Germinal center (tissue), 1 donor: ENCODE measurements at places on chromosomes 7 and 10.

DNA sequence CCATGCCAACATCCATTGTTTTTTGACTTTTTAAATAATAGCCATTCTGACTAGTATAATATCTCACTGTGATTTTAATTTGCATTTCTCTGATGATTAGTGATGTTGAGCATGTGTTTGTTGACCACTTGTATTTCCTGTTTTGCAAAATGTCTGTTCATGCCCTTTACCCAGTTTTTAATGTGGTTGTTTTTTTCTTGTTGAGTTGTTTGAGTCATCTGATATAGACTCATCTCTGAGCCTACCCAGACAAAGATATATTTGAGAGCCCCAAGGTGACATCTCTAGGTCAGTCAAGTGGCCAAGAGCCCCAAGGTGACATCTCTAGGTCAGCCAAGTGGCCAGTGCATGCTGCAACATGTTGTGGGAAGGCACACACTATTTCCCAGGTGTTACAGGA is 224.7 kb downstream of the HECW1 start:
- DNase-seq = no peak

DNA sequence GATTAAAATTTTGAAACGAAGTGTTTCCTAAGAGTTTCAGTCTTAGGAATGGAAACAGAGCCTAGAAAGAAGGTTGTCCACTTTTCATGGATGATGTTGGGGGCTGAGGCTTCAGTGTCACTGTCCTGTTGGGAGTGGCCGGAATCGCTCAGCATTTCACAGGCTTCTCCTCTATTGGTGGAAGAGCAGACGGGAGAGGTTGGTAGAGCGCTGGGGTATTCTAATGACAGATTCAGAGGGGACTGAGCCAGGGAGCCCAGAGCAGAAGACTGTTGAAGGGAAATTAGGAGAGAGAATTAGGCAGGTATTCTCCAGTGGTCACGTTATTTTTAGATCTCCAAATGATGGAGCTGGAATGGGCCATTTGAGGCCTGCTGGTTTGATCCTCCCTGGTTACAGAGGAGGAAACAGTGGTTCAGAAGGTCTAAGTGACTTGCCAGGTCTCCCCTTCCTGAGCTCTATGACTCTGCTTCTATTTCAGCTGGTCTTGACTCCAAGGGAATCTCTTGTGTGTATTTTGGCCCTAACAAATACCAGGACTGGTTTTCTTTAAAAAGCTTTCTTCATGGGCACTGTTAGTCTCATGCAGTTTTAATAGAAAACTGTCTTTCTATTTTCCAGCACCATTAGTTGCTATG is 35.7 kb upstream of the EEPD1 start:
- DNase-seq = no peak

DNA sequence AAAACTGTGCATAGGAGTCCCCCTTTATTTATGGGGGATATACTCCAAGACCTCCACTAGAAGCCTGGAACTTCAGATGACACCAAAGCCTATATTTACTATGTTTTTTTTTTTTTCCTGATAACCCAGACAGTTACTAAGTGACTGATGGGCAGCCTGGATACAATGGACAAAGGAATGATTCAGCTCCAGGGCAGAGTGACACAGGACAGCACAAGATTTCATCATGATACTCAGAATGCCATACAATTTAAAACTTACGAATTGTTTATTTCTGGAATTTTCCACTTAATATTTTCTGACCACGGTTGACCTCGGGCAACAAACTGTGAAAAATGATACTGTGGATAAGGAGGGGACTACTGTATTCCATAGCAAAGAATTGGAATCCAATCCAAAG is 843.6 kb downstream of the PCDH15 start:
- no peak for DNase-seq

DNA sequence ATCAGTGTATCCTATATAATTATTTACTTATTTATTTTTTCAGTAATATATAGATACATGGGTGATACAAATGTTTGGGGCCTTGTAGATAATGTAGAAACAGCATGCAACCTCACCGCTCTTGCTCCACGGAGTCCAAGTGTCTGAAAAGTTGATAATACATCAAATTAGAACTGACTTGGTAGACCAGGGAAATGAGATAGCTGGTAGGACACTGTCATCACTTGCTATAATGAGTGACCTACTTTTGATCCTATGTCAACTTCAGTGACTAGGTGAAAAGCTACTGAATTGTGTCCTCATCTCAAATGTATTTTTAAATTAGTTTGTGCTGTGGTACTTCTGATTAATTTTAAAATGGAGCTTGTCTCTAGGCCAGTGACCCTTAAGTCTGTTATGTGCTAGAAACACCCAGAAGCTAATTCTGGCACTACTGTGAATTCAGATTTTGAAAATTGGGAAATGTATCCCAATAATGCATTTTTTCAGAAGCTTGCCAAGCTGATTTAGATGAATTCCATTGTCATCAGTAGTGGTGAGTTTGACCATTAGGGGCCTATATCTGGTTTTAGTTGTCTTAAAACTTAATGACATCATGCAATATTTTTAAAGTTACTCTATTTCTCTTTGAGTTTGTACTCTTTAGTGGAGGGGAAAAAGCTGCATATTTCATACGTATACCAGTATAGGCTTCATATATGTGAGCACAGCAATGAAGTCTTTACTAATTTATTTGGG is 17.4 kb downstream of the CDK1 start:
- DNase-seq = no peak

GRCh38 chr7:77427996-77428603 is 12.0 kb upstream of the GSAP start:
- DNase-seq = no peak

DNA sequence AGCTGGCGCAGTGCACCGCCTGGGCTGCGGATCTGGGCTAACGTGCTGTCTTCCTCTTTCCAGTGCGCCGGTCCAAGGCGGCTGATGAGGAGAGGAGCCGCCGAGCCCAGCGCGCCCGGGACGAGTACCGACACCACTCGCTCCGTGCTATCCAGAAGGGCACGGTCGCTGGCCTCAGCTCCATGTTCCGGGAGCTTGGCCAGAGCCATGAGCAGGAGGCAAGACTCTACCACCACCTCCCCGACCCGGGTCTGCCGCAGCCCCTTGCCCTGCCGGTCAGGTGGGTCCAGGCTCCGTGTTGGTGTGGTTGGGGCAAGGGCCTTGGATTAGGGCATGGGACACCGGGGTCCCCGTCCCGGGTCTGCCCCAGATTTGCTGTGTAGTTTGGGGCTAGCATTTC is 65.8 kb downstream of the SH2D4B start:
- DNase-seq = no peak

DNA sequence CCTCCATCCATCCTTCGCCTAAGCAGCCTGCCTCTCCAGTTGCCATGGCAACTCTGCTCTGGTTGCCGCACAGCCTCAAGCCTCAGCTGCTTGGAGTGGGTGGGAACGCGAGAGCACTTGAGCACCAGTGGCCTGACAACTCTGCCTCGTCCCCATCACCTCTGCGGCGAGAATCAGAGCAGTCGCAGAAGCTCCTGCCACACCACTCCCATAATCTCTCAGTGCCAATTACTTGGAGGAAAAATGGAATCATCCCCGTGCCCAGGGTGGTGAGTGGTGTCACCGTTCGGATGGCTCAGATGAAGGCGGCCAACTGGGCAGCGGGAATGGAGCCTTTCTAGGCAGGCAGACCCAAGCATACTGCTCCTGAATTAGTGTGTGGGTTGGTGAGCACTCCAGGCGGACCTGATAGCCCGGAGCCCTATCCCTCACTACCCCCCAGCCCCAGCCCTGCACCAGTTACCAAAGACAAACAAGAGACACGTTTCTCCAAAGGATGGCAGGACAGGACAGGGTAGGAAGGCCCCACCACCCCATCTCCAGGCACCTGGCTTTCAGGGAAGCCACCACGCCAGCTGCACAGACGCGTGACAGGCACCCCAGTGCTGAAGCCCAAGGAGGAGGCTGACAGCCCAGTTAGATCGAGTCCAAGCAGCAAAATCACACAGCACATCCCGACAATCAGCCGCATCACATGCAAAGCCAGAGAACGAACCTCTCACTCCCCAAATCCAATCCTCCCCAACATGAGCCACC is 335.4 kb downstream of the PTPRN2 start:
- no peak for DNase-seq

DNA sequence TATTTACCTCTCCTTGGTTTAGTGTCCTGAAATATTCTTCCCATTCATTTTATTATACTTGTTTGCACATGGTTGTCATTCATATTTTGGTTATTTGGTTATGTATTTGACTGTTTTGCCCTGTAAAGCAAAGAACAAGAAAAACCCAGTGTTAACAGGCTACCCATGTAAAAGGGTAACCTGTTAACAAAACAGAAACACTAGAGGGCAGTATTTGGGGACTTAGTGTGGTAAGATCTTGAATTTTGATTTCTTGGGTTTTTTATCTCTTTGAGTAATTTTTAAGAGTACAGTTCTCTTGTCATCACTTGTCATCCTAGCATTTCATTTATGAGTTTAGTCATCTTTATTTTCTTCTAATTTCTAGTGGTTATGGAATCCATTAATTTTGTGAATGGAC is 51.3 kb downstream of the POLL start:
- DNase-seq = peak; percentile 47

DNA sequence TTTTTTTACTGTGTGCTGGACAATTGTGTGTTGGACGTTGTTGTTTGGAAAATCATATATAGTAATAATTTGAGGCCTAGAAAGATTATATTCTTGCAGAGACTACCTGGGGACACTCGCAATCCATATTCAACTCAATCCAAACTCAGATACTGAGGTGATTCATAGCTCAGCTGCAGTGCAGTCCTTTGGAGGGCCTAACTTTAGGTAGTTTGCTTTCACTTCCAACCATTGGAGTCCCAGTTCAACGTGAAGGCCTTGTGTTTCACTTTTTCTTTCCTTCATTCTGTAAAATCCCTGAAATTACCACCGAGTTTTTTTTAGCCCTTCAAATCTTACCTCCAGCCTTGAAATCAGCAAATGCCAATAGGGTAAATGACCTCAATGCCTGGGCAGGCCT is 32.3 kb downstream of the ATRNL1 start:
- no peak for DNase-seq

DNA sequence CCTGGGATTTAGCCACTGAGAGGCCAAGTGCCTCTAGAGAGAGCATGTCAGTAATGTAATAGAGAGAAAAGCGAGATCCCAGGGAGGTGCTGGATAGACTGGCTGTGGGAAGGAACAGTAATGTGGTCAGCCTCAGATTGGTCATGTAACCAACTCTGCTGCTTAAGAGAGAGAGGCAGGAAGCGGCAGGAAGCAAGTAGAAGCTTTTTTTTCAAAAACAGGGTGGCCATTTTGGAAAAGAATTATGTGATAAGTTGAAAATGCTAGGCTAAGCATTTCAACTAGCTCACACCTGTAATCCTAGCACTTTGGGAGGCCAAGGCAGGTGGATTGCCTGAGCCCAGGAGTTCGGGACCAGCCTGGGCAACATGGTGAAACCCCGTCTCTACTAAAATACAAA is 3.7 kb upstream of the PCOLCE start:
- DNase-seq = no peak

- no peak for DNase-seq
These were observed 122.9 kb upstream of the SEMA3A start for GRCh38 chr7:84317536-84317935.

DNA sequence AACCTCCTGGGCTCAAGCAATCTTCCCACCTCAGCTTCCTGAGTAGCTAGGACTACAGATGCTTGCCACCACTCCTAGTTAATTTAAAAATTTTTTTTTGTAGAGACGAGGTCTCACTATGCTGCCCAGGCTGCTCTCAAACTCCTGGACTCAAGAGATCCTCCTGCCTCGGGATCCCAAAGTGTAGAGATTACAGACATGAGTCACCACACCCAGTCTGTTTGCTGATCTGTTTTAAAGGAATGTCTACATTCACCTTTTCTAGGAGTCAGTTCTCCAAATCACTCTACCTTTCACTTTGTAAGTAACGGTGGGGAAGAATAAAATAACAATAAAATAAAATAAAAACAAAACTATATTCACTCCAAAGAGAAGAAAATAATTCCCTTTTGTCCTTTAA is 86.6 kb upstream of the AGBL3 start:
- DNase-seq = no peak

- no peak for DNase-seq
These were observed 48.1 kb downstream of the ADAM22 start for GRCh38 chr7:87982116-87982515.

DNA sequence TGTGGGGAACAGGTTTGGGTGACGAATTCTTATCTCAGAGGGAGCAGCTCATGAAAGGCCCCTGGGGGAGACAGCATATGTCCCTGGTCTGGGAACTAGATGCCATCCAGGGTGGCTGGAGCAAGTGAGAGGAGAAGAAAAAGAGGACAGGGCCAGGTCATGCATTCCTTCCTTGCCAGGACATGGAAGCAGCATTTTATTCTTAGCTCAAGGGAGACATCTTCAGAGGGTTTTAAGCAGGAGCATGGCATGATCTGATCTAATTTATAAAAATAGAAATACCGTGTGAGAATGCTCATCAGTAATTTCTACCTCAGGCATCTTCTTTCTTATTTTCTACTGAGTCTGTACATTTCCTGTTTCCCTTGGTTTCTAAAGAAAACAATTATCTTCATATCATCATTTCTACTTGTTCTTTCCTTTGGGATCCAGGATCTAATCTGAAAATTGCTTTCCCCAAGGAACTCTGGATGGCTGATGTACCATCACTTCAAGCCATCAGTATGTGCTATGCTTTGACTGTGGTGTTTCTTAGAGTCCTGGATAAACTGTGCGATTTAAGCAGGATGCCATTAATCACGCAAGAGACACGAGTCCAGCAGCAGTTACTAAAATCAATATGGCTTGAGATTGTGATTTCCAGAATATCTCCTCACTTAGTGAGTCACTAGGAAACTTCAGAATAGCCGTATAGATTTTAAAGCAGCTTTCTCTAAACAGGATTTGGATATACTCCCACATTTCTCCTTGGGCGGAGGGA is 386.2 kb downstream of the GALNT17 start:
- DNase-seq = no peak

- no peak for DNase-seq
These were observed 6.9 kb upstream of the HILPDA start for GRCh38 chr7:128448751-128449302.

DNA sequence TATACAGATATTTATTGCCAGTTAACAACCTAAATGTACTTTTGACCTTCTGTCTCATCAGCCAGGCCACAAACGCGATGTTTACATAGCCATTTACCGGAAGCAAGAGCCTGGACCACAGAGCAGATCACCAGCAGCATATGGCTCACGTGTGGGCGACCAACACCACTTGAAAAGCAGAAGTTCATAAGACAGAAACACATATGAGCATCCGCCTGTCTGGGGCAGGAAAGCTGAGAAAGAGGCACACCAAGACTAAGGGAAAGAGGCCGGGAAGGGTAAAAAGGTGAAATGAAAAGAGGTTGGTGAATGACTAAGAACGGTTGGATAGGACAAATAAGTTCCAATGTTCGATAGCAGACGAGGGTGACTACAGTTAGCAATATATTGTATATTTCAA is 1.3 kb downstream of the ABCB1 start:
- DNase-seq = peak; percentile 34

- no peak for DNase-seq
These were observed 37.6 kb downstream of the ENTPD1 start for GRCh38 chr10:95793401-95794045.

DNA sequence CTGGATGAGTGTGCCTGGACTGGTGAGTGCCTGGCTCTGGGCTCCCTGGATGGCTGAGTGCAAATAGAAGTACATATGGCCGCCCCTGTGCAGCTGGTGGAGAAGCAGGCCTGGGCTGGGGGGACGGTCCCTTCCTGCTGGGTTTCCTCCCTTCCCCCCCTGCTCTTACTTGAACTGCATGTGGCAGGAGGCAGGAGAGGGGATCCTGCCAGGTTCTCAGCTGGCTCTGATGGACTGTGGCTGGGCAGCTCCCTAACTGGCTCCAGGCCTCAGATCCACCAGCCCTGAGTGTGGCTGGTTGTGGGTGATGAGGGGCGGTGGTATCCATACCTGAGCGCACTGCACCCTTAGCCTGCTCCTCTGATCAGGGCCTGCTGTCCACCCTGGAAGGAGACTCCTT is 26.9 kb downstream of the ADCY1 start:
- no peak for DNase-seq

- no peak for DNase-seq
These were observed 39.2 kb upstream of the CTTNBP2 start for GRCh38 chr7:117912421-117912820.
